ENCODE measurements at places on chromosomes 13 and 19. TPM values are rescaled to one million over a fixed set of nuclear protein-coding genes. Genes with fewer than 3 reads are reported as not detected.

- DNase-seq: no peak
Observed at GRCh38 chr13:21034603-21035191, 26.7 kb downstream of the LATS2 start.

DNA sequence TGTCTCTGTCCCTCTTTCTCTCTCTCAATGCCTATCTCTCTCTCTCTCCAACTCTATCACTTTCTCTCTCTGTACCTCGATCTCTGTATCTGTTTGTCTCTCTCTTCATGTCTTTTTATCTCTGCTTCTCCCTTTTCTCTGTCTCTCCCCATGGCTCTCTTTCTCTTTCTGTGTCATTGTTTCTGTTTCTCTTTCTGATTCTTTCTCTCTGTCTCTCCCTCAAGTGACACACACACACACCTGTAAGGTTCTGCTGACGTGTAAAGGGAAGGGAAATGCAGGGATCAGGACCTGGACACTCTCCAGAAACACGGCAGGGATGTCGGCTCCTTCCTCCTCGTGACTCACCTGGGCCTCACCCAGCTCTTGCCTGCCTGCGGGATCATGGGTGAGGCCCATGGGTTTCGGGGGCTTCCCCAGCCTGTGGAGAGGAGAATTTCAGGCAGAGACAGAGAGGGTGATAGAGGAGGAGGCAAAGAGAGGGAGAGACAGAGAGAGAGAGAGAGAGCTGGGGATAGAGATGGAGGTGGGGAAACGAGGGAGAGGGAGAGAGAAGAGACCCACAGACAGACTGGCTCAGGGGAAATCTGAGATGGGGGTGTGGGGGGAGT lies 5.4 kb upstream of the PLAUR start:
- DNase-seq: no peak

GRCh38 chr19:4075373-4075772 lies 8.7 kb upstream of the ZBTB7A start:
- no peak for DNase-seq

ZNF507 gene
- 32.2 TPM for total RNA-seq

Measured in activated naive CD8-positive, alpha-beta T cell treated with anti-CD3 and anti-CD28 coated beads, Interleukin-2, amount 10 ng/mL, durations not matched to agents 7 days and 5 days (primary cell).